ENCODE measurements at places on chromosomes 3 and 15. TPM values are rescaled to one million over a fixed set of nuclear protein-coding genes. Genes with fewer than 3 reads are reported as not detected.

Gene NDUFB4
- 167 TPM for polyA plus RNA-seq

Gene CEMIP
- polyA plus RNA-seq: 6.7 TPM

Gene PEX5L
- 0.58 TPM for polyA plus RNA-seq

DNA sequence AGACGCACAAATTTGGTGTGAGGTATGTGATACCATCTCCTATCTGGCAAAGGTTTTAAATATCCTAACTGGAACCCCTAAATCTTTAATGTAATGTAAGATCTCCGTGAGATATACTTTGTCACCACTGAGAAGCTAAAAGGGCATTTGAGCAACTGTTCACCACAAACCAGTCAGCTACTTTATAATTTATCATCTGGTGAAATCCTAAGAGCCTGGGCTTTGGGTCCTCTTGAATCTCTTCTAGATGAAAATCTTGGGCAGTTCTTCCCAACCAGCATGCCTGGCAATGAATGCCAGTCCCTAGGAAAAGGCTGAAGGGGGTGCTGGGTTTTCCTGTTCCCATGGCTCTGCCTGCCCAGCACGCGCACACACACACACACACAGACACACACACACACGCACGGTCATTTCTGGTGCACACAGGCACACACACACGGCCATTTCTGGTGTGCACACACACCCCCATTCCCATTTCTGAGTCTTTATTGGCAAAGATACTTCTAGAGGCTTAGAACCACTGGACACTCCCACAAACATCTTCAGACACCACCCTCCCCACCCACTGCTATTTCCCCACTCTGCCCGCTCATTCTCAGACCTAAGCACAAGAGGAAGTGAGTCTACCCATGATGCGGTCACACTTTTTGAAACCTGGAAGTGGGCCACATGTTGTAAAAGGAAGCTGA lies 72.6 kb downstream of the MYO1E start:
- no peak for DNase-seq

DNA sequence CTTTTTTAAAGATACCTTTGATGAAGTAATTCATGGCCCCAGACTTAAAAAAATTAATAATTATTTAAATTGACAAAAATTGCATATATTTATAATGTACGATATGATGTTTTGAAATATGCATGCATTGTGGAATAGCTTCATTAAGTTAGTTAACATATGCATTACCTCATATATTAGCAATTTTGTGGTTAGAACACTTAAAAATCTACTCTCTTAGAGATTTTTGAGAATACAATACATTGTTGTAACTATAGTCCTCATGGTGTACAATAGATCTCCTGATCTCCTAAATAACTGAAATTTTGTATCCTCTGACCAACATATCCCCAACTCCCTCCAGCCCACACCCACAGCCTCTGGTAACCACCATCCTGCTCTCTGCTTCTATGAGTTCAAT lies 104.1 kb downstream of the PEX5L start:
- DNase-seq: no peak

DNA sequence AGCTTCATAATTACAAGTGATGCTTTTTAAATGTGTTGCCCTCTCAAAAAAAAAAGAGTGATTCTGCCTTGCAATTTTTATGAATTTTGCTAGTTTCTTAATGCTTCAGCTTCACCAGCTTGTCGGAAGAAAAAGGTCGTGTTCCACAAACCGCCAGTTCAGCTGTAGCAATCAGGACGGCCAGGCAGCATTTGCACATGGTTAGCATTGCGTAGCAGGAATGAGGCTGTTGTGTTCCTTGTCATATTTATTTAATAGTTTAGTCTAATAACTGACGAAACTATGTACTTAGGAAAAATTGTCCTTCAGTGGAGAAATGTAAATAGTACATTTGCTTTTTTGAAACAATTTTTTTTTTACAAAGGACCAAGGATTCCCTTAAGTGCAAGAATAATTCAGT lies 64.9 kb upstream of the SELENOK start:
- DNase-seq: no peak

- no peak for DNase-seq
These were observed 785.3 kb downstream of the ROBO2 start for GRCh38 chr3:77825001-77825827.

GRCh38 chr3:113051302-113051711 lies 60.5 kb downstream of the GTPBP8 start:
- peak; percentile 71 for DNase-seq

- DNase-seq: no peak
These were observed 11.9 kb upstream of the LRRC15 start for GRCh38 chr3:194381460-194381875.
